ENCODE measurements at places on chromosomes 2 and 18.

DNA sequence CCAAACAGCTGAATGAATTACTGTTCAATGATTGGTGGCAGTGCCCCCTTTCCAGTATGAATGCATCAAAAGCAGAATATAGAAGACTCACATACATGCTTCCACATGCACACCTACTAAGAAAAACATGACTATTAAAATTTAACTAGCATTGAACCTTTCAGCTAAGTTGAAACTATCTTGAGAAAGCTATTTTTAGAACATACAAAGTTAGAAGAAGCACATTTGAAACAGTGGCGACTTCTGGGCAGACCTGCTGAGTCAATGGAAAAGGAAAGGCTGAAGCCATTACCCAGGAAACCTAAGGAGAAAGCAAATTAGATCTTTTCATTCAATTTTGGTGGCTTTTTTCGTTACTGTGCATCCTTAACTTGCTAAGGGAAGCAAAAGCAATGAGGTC, 55.9 kb downstream of the PLA2R1 start:
- DNase-seq, result no peak

DNA sequence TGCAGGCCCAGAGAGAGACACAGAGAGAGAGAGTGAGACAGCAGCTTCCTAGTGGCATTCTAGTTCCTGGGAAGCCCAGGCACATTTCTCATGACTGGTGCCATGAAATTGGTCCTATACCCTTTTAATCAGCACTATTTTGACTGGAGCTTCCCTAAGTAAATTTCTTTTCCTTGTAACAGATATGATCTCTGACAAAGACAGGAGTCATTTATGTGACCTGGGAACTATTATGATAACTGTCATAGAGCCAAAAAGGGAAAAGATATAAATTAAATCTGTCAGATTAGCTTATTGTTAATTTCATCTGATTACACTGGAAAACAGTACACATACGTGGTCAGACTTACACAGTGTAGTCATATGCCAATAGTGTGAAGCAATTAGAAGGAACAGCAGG, 161.3 kb upstream of the HNRNPA3 start:
- DNase-seq, result no peak

DNA sequence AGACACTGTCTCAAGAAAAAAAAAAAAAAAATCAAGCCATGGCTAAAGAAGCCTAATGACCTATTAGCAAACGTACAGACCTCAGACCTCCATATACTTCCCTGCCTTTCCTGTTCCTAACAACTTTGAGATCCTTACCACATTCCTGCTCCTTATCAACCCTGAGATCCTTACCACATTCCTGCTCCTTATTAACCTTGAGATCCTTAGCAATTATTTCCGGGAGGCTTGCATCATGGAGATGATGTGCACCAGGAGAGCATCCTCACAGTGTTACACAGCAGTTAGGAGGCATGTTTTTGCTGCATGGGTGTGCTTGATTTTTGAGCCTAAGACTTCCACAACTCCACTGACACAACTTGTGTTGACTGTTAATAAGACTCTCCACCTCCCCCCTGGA, 54.6 kb upstream of the RASGRP3 start:
- no peak for DNase-seq

DNA sequence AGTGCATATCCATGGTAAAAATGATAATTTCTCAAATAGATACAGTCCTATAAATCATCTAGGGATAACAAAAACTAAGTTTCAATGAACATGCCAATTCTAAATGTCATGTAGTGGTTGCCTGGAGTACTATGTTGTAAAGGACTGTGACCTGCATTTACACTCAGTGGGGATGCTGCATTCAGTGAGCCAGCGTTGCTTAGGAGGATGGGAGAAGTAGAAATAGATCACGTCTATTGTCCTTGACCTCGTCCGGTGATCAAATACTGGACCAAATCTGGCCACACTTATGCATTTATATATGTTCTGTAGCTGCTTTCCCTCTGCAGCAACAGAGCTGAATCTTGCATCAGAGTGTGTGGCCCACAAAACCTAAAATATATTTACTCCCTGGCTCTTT, 139.0 kb upstream of the ETAA1 start:
- DNase-seq, result no peak

- DNase-seq, result no peak
These were observed 5.6 kb upstream of the GPR17 start for GRCh38 chr2:127640082-127641072.

DNA sequence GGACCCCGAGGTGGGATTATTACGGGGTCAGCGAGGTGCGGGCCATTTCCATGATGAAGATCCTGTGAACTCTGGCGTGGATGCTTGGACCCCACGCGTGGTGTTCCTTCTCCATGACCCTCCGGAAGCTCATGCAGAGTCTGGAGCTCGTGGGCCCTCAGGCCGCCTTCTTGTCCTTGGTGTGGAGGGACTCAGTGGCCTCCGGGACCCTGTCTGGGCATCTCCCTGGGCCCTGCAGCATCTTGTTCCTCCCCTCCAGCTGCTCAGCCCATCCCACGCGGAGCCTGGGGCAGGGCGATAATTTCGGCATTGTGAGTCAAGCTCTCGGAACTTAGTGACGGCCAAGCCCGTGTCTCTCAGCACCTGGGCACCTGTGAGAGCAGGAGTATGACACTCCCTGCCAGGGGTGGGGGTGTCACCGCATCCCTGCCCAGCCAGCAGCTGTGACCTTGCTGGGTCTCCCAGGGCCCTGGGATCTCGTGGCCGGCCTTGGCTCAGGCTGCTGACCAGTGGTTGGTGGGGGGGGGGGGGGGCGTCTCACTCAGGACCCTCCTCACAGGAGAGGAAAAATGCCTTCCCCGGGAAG, 24.6 kb downstream of the RTP5 start:
- DNase-seq, result no peak

DNA sequence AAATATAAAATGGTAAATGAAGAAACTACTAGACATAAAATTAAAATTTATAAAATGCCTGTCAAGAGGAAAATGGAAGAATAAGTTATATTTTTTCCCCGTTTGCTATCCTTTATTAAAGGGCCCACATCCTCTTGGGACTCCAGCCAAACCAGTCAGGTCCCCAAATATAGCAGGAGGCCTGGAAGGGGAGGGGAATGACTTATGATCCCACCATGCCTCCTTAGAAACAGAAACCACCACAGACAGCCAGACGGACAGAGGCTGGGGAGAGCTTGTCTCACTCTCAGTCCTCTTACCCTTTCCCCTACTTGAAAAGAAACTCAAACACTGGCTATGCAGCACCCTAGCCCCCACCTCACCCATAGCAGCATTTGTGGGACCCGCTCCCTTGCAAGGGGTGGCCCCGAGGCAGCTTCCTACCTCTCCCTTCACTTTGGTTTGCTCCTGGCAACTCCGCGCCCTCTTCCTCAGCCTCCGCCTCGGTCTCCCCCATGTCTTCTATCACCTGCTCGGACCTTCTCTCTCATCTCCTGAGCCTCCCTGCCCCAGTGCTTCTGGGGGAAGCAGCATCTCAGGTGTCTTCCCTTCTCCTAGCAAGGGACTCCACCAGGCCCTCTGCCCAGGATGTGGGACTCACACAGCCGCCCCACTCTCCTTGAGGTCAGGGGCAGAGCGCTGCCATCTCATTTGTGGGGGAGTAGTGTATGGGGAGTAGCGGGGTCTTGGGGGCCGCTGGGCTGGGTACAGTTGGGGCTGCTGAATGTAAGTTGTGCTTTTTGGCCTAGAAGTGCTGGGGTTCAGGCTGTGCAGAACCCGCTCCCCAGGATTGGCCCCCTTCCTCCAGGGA, 37.4 kb upstream of the ANKRD62 start:
- no peak for DNase-seq

DNA sequence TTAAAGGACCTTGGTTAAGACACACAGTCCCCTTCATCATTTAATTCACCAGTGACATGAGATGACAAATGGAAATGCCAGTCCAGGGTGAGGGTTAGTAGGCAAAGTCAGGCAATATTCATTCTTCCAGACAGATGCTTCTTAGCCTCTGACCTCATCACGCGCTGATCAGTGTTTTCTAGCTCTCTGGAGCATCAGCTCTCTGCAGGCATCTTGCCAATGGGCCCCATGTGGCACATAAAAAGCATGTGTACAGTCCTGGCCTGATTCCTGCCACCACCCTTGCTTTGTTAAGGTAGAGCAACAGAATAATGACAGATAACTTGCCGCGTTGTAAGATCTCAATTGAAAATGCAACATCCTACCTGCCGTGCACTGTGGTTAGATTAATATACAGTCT, 20.3 kb upstream of the NPAS2 start:
- DNase-seq, result no peak

DNA sequence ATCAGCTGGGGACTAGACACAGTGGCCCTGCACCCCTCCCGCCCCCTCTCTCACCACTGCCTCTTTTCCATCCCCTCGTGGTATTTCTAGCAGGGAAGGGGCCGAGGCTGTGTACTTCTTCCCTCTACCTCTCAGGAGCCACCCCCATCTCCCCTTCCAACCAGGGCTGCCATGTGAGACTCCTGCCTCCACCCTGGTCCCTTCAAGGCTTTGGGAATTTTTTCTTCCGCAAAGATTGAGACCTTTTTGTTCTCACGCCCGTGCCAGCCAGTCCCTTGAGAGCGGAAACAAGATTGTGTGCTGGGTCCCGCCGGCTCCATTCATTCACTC, 39.1 kb downstream of the LPIN1 start:
- no peak for DNase-seq

- no peak for DNase-seq
These were observed 2.2 kb downstream of the IMPACT start for GRCh38 chr18:24428709-24429108.

DNA sequence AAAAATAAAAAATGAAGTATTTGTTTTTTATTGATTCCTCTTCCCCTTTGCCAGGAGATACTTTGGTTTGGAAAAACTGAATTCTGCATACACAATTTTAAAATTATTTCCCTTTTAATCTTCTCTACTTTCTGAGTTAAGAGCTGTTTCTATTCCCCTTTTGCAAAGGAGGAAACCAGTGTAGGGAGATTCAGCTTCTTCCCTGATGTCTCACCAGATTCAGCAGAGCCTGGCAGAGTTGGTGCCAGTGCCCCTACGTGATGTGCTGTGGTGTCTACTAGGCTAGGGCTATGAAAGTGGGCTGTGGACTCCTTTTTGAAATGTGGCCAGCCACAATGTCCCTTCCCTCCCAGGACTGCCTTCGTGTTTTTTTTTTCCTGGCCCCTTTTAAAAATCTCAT, 2.4 kb downstream of the RPE start:
- no peak for DNase-seq

GRCh38 chr18:23053776-23054457, 81.4 kb upstream of the CABLES1 start:
- DNase-seq, result no peak

DNA sequence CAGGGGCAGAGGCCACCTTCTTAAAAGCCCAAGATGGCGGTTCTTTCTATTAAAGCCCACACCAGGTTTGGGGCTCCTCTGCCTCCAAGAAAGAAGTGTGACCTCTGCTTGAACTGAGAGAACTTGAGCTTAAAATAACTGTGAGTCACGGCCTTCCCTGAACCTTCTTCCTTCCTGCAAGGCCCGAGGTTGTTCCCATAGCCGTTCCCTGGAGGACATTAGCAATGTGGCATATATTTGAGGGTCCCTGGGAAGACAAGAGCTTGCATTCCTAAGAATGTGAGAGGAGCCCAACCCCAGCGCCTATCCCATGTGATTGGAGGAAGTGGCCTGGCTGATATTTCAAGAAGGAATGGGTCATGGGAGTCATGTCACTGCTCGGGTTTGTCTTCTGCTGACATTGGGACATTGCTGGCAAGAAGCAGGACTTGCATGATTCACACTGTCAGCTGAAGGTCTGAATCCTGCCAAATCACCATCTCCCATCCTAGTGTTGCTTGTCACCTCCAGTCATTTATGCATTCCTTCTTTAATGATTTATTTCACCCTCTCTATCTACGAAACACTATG, 168.1 kb downstream of the TRIB2 start:
- no peak for DNase-seq

GRCh38 chr2:217142649-217143266, 282.9 kb upstream of the TNP1 start:
- DNase-seq, result no peak
